HCT116 (cell line): ENCODE measurements at places on chromosomes 4 and X. TPM values are rescaled to one million over a fixed set of nuclear protein-coding genes. Genes with fewer than 3 reads are reported as not detected.

The PHKA1 gene
- total RNA-seq: 15.3 TPM

The FAM184B gene
- total RNA-seq: 0.07 TPM

The PABPC4L gene
- total RNA-seq: not detected

The UNC5C gene
- not detected for total RNA-seq

The NAA11 gene
- not detected for total RNA-seq

The SYTL4 gene
- 8.8 TPM for total RNA-seq

The GPR143 gene
- total RNA-seq: 1.8 TPM

The GCNA gene
- total RNA-seq: 0.98 TPM

The XK gene
- 2.6 TPM for total RNA-seq

The SMR3B gene
- not detected for total RNA-seq

The AWAT2 gene
- total RNA-seq: not detected

The CHST7 gene
- total RNA-seq: 7.7 TPM

The C4orf51 gene
- not detected for total RNA-seq

The CHRNA9 gene
- total RNA-seq: not detected

The EVC2 gene
- not detected for total RNA-seq

The CENPI gene
- 15.3 TPM for total RNA-seq

The SSX4 gene
- total RNA-seq: not detected

The AVPR2 gene
- not detected for total RNA-seq

The ADGRL3 gene
- not detected for total RNA-seq

The ATP1B4 gene
- total RNA-seq: not detected

The GPRASP1 gene
- 1.1 TPM for total RNA-seq

The TMPRSS11A gene
- not detected for total RNA-seq

The FRG2 gene
- not detected for total RNA-seq
